ENCODE measurements at places on chromosomes 3 and 15. TPM values are rescaled to one million over a fixed set of nuclear protein-coding genes. Genes with fewer than 3 reads are reported as not detected.

Gene SNRPN
- total RNA-seq: 175 TPM

Gene TGM5
- total RNA-seq: not detected

Gene CNOT10
- 53.5 TPM for total RNA-seq

Gene GRAMD2A
- total RNA-seq: 0.47 TPM

Gene ESYT3
- 0.31 TPM for total RNA-seq

Gene FBXL2
- total RNA-seq: 70.8 TPM

Gene SH2D7
- total RNA-seq: not detected

Gene AGBL1
- total RNA-seq: 0.47 TPM

Gene NR2E3
- total RNA-seq: 0.16 TPM

Gene MYL3
- total RNA-seq: not detected

Gene BCL2A1
- 0.94 TPM for total RNA-seq

Gene GOLGA6L9
- total RNA-seq: 5.3 TPM

Gene ACVR2B
- total RNA-seq: 42.6 TPM

Gene STRIT1
- not detected for total RNA-seq

Gene MOBP
- total RNA-seq: 0.94 TPM

Gene LNP1
- 6.4 TPM for total RNA-seq

Gene OSBPL10
- total RNA-seq: 14.0 TPM

Gene ROPN1
- 0.16 TPM for total RNA-seq

Gene PLSCR5
- total RNA-seq: not detected

Gene GPX1
- 57.6 TPM for total RNA-seq

Gene LEKR1
- 0.78 TPM for total RNA-seq

Gene CD96
- total RNA-seq: not detected

Gene CSPG4
- 5.5 TPM for total RNA-seq

Gene P3H2
- total RNA-seq: 2.8 TPM

Gene ACOX2
- total RNA-seq: 0.78 TPM

Gene MFSD1
- total RNA-seq: 49.3 TPM

Gene ZBED2
- not detected for total RNA-seq

Gene PLA2G4D
- total RNA-seq: not detected

Gene GADL1
- total RNA-seq: 0.47 TPM

Gene CLDN1
- total RNA-seq: 1.6 TPM

Gene RLBP1
- 2.3 TPM for total RNA-seq

Gene C3orf85
- total RNA-seq: not detected

Gene GSK3B
- 117 TPM for total RNA-seq

Gene MFAP1
- 24.0 TPM for total RNA-seq

Gene NAA80
- 4.5 TPM for total RNA-seq

Gene SLC28A1
- not detected for total RNA-seq

Gene GOLGB1
- 47.1 TPM for total RNA-seq

Gene MAP6D1
- total RNA-seq: 4.5 TPM

All from occipital lobe (tissue), 3 donors.